Mesendoderm (in vitro differentiated cells): ENCODE measurements at places on chromosomes 6 and 20.
A peak's percentile ranks its signal among the peaks of the same experiment; 100 is the strongest.

DNA sequence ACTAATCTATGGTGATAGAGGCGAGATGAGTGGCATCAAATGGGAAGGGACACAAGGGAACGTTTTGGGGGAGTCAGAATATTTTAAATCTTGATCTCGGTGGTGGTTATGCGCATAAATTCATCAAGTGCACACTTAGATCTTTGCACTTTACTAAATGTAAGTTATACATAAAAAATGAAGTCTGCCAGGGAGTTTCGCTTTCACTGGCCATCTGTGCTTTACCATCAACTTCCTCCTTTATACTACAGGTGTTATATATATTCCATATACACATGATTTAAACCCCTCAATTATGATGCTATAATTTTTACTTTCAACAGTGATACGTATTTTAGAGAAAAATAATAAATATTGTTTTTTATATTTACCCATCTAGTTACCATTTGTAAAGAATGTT lies 97.6 kb upstream of the AKIRIN2 start:
- no peak overlapping the region for H3K27ac ChIP-seq
- no peaks in the 10 kb centered on the region for H3K36me3 ChIP-seq
- H3K27me3 ChIP-seq, result no peaks in the 10 kb centered on the region

GRCh38 chr6:2476376-2476775 lies 231.0 kb upstream of the GMDS start:
- no peaks in the 10 kb centered on the region for H3K4me1 ChIP-seq
- H3K4me3 ChIP-seq, result no peak overlapping the region
- H3K27me3 ChIP-seq, result no peaks in the 10 kb centered on the region
- H3K27ac ChIP-seq, result no peak overlapping the region
- no peaks in the 10 kb centered on the region for H3K36me3 ChIP-seq

DNA sequence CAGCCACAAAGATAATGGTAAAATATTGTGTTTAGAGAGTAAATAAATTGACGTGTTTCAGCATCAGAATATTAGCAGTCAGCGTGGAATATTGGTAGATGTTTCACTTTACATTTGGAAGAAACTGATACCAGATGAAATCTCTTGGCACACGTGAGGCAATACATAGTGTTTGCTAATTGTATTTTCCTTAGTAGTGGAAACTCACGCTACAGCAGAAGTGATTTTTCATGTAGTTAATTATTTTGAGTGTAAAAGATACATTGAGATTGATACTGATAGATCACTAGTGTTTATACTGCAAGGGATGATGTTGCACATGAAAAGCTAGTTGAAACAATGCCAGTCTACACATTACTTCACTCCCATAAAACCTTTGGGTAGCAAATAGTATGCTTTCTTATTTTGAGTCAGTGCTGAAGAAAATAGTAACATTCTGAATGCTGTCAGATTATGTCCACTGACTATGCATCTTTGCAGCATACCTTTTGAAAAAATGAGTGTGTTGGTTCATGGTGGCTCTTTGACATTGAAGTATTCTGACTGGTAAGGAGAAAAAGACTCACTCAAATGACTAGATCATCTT lies 59.3 kb downstream of the CD2AP start:
- no peak for DNase-seq
- no peaks in the 10 kb centered on the region for H3K27me3 ChIP-seq
- no peaks in the 10 kb centered on the region for H3K36me3 ChIP-seq

DNA sequence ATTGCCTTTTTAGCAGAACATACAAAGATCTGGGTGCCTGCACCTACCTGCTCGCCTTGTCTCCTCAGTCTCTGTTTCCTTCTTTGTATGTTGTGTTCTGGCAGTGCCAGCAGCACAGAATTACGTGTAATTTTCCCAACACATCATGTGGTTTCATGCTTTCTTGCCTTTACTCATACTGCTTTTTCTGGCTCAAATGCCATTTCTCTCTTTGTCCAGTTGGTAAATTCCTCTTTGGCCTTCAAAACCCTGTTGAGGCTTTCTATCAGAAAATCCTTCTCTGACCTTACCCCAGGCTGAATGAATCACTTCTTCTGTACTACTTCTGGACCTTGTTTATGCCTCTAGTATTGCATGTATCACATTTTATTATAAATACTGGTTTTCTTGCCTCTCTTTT lies 31.8 kb downstream of the L3MBTL3 start:
- H3K27ac ChIP-seq, result no peak overlapping the region
- DNase-seq, result no peak
- no peak overlapping the region for H3K4me3 ChIP-seq
- peaks cover 2% of the 10 kb centered on the region for H3K36me3 ChIP-seq

DNA sequence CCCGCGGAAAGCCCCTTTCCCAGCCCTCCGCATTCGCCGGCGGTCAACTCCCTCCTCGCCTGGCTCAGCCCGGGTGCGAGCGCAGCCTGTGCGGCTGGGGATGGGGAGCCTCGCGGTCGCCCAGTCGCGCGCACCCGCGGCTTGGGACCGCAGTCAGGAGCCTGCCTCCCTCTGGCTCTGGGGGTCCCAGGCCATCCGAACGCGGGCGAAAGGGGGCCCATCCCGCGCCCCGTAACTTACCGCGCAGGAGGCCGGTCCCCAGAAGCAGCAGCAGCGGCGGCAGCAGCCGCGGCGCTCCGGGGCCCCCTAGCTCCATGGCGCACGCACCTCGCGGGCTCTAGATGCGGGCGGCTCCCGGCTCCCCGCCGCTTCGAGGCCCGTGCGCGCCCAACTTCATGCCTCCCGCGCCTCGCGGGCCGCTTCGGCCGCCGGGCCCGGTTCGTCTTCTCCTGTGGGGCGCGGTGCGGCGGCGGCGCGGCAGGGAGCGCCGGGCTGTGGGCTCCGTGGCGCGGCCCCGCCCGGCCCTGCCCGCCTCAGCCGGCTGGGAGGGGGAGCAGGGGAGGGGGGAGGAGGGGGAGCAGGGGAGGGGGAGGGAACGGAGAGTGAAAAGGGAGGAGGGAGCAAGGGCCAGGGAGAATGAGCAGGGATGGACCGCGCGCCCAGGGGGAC lies at the start of gene CHRNA4:
Gene CHRNA4 (minus strand): TSS at position 500 of the 669 bp plus-strand sequence. CDS start 184 bp downstream, at position 316.
- H3K4me3 ChIP-seq, result no peak within 1 kb of the TSS
- H3K4me1 ChIP-seq, result no peaks in the 10 kb centered on the region
- no peak within 1 kb of the TSS for H3K27ac ChIP-seq
- H3K36me3 ChIP-seq, result no peaks in the 10 kb centered on the region

DNA sequence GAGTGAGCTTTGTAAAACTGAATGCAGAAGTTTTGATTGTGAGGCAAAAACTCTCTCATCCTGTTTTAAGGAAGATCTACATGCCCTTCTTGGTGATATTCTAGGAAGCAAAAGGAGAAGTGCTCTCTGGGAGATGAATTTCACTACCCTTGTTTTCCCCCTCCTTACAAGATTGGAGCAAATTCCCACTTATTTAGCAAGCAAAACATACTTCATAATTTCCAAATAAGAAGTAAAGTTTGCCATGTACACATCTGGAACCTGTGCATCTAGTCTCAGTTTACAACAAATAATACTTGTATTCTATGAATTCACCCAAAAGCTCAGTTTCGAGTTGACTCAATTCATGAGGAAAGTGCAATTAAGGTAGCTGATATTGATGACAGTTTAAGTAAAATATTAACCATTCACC lies 27.6 kb upstream of the IFNGR1 start:
- no peaks in the 10 kb centered on the region for H3K36me3 ChIP-seq
- no peaks in the 10 kb centered on the region for H3K4me1 ChIP-seq
- DNase-seq, result no peak
- no peaks in the 10 kb centered on the region for H3K27me3 ChIP-seq
- no peak overlapping the region for H3K4me3 ChIP-seq

GRCh38 chr6:14549871-14550270 lies 432.3 kb downstream of the CD83 start:
- H3K36me3 ChIP-seq, result no peaks in the 10 kb centered on the region
- no peak overlapping the region for H3K4me3 ChIP-seq
- no peak for DNase-seq
- H3K27me3 ChIP-seq, result no peaks in the 10 kb centered on the region

DNA sequence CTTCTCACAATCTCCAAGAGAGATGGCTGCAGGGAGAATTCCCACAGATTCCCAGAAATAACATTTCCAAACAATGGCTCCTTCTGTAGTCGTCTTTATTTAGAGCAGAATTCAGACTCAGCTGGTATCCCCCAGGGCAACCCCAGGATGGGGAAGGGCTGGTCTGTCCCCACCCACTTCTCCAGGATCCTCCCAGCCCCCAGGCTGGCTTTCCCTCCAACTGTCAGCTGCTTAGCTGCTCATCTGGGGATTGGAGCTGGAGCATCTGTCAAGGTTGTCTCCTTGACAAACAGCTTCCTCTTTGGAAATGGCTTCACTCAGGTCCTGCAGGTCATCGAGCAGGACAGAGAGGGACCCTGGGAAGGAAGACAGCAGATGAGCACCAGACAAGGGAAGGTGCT lies 3.5 kb upstream of the PSORS1C2 start:
- H3K36me3 ChIP-seq, result peaks cover 2% of the 10 kb centered on the region
- peaks cover 13% of the 10 kb centered on the region for H3K4me1 ChIP-seq
- H3K27me3 ChIP-seq, result no peaks in the 10 kb centered on the region
- peak; percentile 73 for DNase-seq
- H3K27ac ChIP-seq, result no peak overlapping the region

DNA sequence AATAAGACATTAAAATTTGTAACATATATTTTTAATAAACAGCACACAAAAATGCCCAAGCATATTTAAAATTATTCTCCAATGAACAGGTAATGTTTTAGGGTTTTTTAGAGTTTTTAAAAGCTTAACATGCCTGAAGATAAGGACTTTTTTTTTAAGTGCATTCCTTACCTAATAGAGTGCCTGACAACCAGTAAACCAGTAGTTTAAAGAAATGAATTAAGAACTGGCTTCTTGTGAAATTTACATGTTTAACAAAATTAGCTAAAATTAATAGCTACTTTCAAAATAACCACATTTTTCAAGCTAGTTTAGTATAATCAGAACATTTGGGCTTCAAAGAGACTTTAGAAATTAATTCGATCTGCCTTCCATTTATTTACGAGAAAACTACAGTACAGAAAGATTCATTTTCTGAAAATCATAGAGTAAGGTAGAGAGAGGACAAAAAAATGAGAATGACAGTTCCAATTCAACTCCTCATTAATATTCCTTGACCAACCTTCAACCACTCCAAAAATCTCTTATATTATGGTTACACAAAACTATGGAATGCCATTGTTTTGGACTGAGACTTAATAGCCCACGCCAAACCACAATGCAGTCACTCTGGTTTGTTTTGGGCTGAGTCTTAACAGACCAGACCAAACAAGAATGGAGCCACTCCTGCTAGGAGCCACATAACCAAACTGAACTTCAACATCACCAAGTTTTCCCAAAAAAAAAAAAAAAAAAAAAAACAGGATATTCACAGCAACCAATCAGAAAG lies 5.7 kb upstream of the PLN start:
- H3K27ac ChIP-seq, result no peak overlapping the region
- no peaks in the 10 kb centered on the region for H3K27me3 ChIP-seq
- H3K4me3 ChIP-seq, result no peak overlapping the region
- DNase-seq, result no peak
- no peaks in the 10 kb centered on the region for H3K4me1 ChIP-seq
- H3K36me3 ChIP-seq, result no peaks in the 10 kb centered on the region

- H3K27me3 ChIP-seq, result no peaks in the 10 kb centered on the region
- no peaks in the 10 kb centered on the region for H3K36me3 ChIP-seq
- H3K4me1 ChIP-seq, result no peaks in the 10 kb centered on the region
- no peak overlapping the region for H3K4me3 ChIP-seq
- H3K27ac ChIP-seq, result no peak overlapping the region
Observed at GRCh38 chr6:70222439-70222749, 80.5 kb downstream of the COL9A1 start.

DNA sequence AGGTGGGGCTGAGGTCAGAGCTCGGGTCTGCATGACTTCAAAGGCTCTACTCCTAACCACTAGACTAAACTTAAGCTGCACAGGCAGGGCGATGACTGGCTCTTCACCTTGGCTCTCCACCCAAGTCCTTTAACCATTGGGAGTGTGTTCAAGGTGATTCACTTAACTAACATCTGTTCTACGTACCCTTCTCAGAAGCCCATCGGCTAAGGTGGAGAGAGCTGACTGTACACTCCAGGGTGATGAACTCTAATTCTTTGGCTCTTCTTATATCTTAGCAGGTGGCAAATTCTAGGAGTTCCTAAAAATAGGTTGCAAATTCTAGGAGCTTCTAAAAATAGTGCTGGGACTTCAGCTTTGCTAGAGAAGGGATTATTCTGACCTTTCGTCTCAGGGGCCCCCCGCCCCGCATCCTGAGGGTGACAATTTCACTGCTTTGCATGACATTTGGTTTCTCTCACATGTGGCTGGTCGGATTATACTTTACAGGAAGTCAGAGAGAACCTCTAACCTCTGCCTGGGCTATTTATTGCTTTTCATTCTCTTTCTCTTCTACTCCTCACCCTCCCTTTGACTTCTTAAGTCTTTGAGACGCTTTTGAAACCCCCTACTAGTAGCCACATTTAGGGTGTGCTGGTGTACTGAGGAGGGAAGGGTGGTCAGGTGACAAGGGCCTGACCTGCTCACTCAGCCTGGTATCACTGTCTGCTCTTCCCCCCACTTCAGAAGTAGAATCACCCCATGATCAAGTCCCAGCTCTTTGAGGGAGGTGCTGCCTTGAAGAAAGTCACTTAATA lies 55.5 kb downstream of the PRDM1 start:
- H3K27me3 ChIP-seq, result no peaks in the 10 kb centered on the region
- H3K4me1 ChIP-seq, result no peaks in the 10 kb centered on the region
- no peaks in the 10 kb centered on the region for H3K36me3 ChIP-seq
- no peak for DNase-seq
- no peak overlapping the region for H3K27ac ChIP-seq

GRCh38 chr6:12479451-12479850 lies 189.3 kb downstream of the EDN1 start:
- DNase-seq, result no peak
- no peak overlapping the region for H3K27ac ChIP-seq
- H3K27me3 ChIP-seq, result no peaks in the 10 kb centered on the region
- no peaks in the 10 kb centered on the region for H3K36me3 ChIP-seq
- H3K4me3 ChIP-seq, result no peak overlapping the region

- H3K4me3 ChIP-seq, result no peak overlapping the region
- no peaks in the 10 kb centered on the region for H3K4me1 ChIP-seq
- no peaks in the 10 kb centered on the region for H3K27me3 ChIP-seq
Observed at GRCh38 chr6:151998784-151999183, 191.3 kb downstream of the ESR1 start.

GRCh38 chr6:42503894-42504293 lies 52.2 kb upstream of the TRERF1 start:
- no peaks in the 10 kb centered on the region for H3K27me3 ChIP-seq
- DNase-seq, result no peak
- H3K36me3 ChIP-seq, result no peaks in the 10 kb centered on the region
- no peak overlapping the region for H3K27ac ChIP-seq
- no peak overlapping the region for H3K4me3 ChIP-seq
- H3K4me1 ChIP-seq, result no peaks in the 10 kb centered on the region

GRCh38 chr20:40913224-40914185 lies 115.1 kb upstream of the TOP1 start:
- no peak for DNase-seq
- H3K36me3 ChIP-seq, result no peaks in the 10 kb centered on the region
- H3K4me3 ChIP-seq, result no peak overlapping the region
- H3K27ac ChIP-seq, result no peak overlapping the region
- no peaks in the 10 kb centered on the region for H3K27me3 ChIP-seq
